Umbilical cord (tissue), 2 donors: ENCODE measurements at places on chromosomes 16 and 17. TPM values are rescaled to one million over a fixed set of nuclear protein-coding genes. Genes with fewer than 3 reads are reported as not detected.

VAC14 gene
- 11.3 TPM for total RNA-seq

RNU2-1 gene
- total RNA-seq: not detected

SRCIN1 gene
- 2.4 TPM for total RNA-seq

RUNDC3A gene
- total RNA-seq: 17.3 TPM

SCN4A gene
- under 0.01 TPM for total RNA-seq

TGFB1I1 gene
- total RNA-seq: 83.3 TPM

CDR2L gene
- 3.1 TPM for total RNA-seq

PHOSPHO1 gene
- total RNA-seq: 8.2 TPM
